T-helper 1 cell treated with Interleukin-12 subunit alpha and Interleukin-12 subunit beta and Interleukin-4 antibody, amounts not matched to agents 30 ng/mL and 1 ng/mL, for 36 hours (primary cell): ENCODE measurements at places on chromosomes 1 and 21. TPM values are rescaled to one million over a fixed set of nuclear protein-coding genes. Genes with fewer than 3 reads are reported as not detected.

Gene LCE1A
- total RNA-seq, result not detected in 2 replicates

Gene DMRTB1
- total RNA-seq, result not detected in 2 replicates

Gene CFHR3
- total RNA-seq, result not detected in 2 replicates

Gene PYHIN1
- total RNA-seq, result 35.3 and 36.2 TPM in 2 replicates

Gene SLAMF1
- total RNA-seq, result 126 and 127 TPM in 2 replicates

Gene NTMT2
- not detected in 2 replicates for total RNA-seq
